ENCODE measurements at places on chromosomes 16 and 17.
A peak's percentile ranks its signal among the peaks of the same experiment; 100 is the strongest.

- DNase-seq, result peak; percentile 14
Measured at GRCh38 chr16:64878940-64879339, 242.9 kb downstream of the CDH11 start.

DNA sequence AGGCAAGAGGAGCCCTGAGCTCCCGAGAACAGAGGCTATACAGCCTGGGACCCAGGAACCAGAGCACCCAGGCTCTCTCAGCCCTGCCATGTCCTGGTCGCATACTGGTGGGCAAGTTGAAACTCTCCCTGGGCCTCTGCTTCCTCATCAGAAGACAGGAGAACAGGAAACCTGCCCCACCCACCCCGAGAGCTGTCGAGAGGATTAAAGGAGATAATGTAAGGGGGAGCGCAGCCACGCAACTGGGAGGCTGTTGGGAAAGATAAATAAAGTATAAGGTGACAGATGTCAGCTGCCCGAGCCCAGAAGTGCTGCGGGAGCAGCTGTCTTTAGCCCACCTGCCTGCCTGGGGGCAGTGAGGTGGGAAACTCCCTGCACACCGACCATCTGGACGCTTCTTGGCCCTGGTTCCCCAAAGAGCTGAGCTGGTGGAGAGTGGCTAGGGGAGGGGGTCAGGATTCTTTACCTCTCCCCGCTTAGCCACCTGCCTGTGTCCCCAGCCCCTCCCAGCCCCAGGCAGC, 6.8 kb downstream of the KIF19 start:
- no peak for DNase-seq

- DNase-seq, result no peak
Measured at GRCh38 chr17:29617481-29618271, 5.0 kb downstream of the CORO6 start.

DNA sequence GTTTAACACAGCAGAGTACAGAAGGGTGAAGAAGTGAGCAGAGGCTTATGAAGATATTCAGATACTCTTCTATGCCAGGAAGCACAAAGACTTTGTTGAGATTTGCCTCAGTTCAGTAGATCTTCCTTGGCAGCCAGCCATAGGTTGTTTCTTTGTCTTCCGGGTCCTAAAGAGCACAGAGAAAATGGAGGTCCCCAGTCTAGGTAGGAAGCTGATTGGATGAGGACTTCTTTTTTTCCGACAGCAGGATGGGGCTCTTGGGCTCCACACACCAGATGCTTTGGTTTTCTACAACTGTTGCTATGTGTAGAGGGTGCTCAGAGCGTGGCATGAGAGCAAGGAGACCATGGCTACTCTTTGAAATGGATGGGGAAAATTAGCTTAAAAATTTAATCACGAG, 8.3 kb upstream of the CDC6 start:
- no peak for DNase-seq

GRCh38 chr17:55598495-55598894, 87.2 kb upstream of the SMIM36 start:
- no peak for DNase-seq

DNA sequence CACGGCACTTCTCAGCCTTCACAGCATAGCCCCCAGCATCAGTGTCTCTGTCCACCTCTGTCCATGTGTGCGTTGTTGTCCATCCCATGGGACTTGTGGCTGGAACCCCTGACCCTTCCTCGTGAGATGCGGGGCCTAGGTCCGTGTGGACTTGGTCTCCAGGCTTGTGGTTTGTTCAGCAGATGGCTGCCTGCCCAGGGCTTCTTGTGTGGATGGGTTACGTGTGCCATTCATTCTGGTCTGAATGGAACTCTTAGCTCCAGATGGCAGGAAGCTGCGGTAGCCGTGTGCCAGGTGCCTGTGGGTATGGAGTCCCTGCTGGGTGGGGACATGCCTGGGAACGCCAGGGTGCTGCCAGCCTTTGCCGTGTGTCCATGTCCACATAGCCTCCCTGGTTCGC, 31.7 kb upstream of the NUDT16L1 start:
- no peak for DNase-seq

All from SK-N-SH (cell line).